ENCODE measurements at places on chromosomes 1 and 21.

DNA sequence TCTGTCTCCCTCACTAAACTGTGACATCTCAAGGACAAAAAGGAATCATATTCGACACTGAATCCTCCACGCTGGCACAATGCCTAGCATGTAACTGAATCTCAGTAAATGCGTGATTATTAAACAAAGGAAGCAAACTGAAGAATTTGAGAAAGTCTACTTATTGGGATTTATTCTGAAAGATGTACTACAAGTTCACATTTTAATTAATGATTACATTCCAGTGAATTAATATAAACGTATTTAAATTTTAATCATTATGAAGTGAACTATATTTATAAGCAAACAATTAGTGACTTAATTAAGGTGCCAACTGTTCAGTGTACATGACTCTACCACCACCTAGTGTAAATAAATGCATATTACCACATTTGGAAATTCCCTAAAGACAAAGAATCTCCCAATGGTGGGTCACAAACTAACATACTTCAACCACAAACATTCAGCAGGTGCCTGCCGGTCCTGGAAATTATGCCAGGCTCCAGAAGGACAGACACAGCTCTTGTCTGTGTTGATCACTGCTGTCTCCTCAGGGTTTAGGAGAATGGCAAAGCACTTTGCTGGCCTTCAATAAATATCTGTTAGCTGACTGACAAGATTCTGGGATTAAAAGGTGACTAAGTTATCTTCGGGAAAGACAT, 56.3 kb downstream of the SMYD3 start:
- peak; percentile 15 for DNase-seq

GRCh38 chr1:8541961-8542521, 224.1 kb downstream of the SLC45A1 start:
- DNase-seq = no peak

- DNase-seq = no peak
These were observed 126.8 kb upstream of the COL6A1 start for GRCh38 chr21:45854690-45855247.

DNA sequence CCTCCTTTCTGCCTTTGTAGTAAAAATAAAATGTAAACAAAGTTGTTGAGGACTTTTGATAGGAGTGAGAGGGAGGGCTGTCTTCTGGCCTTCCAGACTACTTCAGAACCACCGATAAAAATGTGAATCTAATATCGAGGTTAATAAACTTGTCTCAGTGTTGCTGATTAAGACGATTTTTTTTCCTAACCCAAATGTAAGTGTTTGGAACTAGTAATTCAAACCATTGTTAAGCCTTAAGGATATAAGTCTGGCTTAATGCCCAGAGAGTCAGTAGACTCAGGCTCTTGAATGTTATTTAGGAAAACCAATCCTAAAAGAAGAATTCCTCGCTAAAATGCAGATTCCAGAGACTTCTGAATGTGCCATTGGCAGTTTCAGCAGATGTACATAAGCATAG, 356.9 kb downstream of the SIPA1L2 start:
- peak; percentile 80 for DNase-seq

DNA sequence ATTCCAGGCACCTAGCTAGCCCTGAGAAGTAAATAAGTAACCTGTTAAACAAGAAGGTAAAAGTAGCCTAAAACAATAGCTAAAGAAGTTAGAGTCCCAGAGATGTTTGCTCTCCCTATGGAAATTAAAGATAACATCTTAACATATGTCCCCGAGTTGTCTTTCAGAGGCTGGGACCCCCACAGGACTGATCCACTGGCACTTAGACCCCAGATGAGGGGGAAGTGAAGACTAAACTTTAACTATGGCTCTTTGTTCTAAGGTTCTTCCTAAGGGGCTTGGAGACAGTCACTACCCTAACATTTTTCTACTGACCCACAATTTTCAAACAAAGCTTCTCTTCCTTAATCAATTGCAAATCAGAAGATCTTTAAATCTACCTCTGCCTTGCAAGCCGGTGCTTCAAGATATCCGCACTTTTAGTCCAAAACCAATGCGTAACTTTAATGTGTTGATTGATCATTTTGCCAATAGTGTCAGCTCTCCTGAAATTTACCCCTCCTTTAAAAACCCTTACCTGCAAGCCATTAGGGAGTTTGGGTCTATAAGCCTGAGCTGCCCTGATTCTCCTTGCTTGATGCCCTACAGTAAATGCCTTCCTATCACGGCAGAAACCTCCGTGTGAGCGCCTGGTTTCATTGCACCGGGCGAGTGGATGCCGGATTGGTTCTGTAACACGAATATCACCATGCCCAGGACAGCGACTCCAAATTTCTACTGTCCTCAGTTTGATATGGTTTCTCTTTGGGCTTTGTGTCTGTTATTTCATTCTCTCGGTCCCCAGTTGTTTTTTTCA, 404.4 kb downstream of the SIPA1L2 start:
- no peak for DNase-seq

DNA sequence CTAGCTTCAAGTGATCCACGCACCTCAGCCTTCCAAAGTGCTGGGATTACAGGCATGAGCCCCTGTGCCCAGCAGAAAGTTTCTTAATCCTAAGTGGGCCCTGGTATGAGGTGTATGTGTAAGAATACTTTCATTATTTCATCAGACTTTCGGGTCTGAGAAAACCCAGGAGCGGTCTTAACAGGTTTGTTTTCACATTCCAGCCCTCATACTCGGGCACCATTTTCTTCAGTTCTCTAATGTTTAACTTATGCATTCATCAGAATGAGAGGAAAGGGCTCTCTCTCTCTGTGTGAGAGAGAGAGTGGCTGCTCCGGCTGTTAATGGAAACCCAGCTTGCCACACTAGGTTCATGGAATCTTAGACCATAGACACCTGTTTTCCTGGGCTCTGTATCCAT, 4.2 kb upstream of the PADI1 start:
- DNase-seq = no peak

GRCh38 chr1:107777664-107778047, 187.3 kb downstream of the VAV3 start:
- no peak for DNase-seq

- DNase-seq = no peak
These were observed 11.9 kb upstream of the PIGR start for GRCh38 chr1:206958144-206958543.

- DNase-seq = no peak
These were observed at the start of gene SLAMF1 for GRCh38 chr1:160646711-160647328. SLAMF1 (minus strand) TSS chr1:160647044; CDS start chr1:160646945, 99 bp downstream.

GRCh38 chr1:68917456-68917855, 420.6 kb upstream of the DEPDC1 start:
- DNase-seq = no peak

GRCh38 chr21:40466893-40467483, 380.0 kb downstream of the DSCAM start:
- no peak for DNase-seq

DNA sequence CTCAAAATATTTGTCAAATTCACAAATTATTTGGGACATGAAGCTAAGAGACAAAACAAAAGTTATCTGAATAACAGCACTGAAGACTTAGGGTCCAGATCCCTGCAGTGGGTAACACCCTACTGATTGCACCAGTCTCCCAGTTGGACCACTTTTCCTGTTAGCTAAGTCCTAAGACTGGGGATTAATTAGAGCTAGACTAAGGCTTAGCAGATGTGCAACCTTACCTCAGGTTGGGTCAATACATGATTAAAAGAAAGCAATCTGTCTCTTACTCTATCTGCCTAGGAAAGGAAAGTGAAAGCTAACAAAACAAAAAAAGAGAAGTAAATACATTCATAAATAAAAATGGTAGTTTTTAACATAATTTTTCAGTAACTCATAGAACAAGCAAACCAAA, 737.2 kb upstream of the CHRM3 start:
- DNase-seq = no peak

DNA sequence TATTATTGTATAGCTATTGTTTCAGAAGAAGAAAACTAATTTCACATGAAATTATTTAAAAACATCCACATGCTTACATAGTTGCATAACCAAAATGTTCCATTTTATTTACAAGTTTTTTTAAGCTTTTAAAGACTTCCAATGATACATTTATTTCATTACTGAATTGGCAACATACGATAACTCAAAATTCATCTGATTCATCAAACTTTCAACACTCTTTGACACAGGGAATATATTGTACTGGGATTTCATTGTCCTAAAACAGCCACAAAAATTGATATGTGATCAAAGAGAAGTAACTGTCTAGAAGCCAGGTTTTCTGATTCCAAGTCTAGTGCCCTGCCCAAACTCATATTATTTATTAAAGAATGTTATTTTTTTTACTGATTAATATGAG, 131.4 kb upstream of the USP24 start:
- DNase-seq = no peak

Data from DMS79 (cell line).